ENCODE measurements at places on chromosomes 5 and 9.

GRCh38 chr9:115032296-115032695 lies 85.7 kb downstream of the TNC start:
- H3K27ac ChIP-seq: no peak overlapping the region
- no peaks in the 10 kb centered on the region for H3K27me3 ChIP-seq

DNA sequence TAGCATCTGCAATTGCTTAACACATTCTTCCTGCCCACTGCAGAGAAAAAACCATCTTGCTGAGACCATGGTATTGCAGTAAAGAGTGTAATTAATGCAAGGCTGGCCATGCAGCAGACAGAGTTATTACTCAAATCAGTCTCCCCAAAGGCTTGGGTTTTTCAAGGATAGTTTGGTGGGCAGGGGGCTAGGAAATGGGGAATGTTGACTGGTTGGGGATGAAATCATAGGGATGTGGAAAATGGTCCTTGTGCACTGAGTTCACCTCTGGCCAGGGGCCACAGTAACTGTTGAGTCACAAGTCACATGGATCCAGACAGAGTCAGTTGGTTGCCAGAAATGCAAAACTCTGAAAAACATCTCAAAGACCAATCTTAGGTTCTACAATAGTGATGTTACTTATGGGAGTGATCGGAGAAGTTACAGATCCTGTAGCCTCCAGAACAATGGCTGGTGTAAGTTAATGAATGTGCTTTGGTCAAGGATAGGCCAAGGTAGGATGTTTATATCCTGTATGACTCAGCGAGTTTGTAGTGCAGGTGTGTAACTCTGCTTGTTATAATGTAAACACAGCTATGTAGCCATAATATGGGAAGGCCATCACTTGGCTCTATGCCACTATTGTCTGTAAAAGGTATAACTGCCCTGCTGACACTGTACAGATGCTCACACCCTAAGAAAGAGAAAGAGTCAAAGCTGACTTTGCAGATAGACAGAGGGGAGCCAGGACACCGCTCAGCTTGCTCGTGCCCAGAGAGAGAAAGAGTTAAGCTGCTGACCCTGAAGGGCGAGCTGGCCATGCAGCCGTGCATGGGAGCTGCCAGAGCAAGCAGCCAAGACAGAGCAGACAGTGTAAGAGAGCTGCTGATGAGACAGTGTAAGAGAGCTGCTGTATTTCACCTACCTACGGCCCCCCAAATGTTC lies 27.2 kb downstream of the C9orf152 start:
- no peak for DNase-seq
- peak overlapping the region; percentile 26 for H3K27ac ChIP-seq
- H3K4me3 ChIP-seq: no peak overlapping the region
- H3K4me1 ChIP-seq: no peaks in the 10 kb centered on the region
- H3K36me3 ChIP-seq: no peaks in the 10 kb centered on the region
- no peaks in the 10 kb centered on the region for H3K27me3 ChIP-seq

- no peaks in the 10 kb centered on the region for H3K4me1 ChIP-seq
- H3K27me3 ChIP-seq: no peaks in the 10 kb centered on the region
- H3K4me3 ChIP-seq: no peak overlapping the region
- H3K27ac ChIP-seq: no peak overlapping the region
- no peak for DNase-seq
- no peaks in the 10 kb centered on the region for H3K36me3 ChIP-seq
Measured at GRCh38 chr5:126280343-126280742, 142.9 kb upstream of the GRAMD2B start.

DNA sequence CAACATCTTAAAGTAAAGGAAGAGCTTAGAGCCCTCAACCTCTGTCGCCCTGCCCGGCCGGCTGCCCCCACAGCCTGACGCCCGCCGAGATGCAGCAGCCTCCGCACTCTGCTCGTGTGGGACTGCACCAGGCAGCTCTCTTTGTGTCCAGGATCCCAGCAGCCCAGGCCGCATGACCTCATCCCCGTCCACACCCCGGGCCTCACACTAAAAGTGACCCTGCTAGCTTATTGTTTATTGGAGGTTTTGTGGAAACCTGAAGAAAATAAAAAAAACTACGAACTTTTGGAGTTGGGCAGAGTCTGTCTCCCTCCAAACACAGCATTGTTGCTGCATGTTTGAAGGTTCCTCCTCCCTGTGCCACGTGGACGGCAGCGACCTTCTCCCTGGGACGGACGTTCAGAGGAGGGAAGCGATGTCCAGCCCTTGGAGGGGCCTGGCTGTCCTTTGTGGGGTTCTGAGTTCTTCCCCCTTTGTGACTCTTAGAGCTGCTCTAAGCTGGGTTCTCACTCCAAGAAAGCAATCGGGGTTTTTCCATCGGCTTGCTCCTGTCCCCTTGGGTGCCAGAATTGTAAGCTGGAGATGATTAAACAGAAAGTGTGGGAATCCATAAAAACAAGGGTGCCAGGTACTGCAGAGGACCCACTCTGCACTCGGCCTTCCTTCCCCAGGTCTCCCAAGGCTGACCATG lies 103.5 kb upstream of the COL5A1 start:
- H3K4me3 ChIP-seq: no peak overlapping the region
- H3K4me1 ChIP-seq: peaks cover 55% of the 10 kb centered on the region
- H3K27ac ChIP-seq: peak overlapping the region; percentile 82
- H3K36me3 ChIP-seq: no peaks in the 10 kb centered on the region
